ENCODE measurements at places on chromosomes 7 and 10.

GRCh38 chr7:42972699-42973500, 40.7 kb downstream of the MRPL32 start:
- peak; percentile 78 for DNase-seq

DNA sequence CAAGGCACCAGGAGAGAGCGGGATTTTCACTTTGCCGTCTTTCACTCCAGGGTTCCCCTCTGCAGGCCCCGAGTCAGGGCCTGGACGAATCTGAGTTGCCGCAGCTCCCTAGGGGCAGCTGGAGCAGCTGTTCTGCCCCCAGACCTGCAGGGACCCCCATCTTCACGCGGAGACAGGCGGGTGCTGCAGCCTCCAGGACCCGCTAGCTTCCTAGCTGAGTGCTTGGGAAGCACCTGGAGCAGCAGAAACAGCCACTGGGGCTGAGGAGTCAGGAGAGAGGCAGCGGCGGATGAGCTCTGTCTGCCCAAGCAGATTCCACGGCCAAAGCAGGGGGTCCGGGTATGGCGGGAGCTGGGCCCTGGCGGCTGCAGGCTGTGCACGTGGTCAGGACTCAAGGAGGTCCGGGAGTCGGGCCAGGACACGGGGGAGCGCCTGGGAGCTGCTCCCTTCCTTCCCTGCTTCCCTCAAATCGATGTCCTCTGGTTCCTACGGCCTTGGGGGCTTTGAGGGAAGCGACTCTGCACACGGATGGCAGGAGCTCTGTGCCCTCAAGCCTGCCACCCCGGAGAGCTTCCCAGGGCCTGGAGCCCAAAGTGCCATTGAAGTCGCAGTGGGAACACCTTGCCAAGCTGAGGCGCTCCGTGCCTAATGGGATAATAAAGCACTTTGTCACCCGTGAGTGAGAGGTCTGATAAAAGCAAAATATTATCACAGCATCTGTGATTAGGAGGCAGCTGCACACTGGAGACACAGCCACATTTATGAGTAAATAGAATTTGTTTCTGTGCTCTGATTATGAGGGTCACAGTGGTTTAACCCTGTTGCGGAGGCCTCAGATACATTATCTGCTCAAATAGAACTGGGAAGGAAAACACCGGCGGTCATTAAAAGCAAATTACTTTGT, 17.2 kb downstream of the MNX1 start:
- DNase-seq: no peak

GRCh38 chr10:30432622-30433305, 1.2 kb upstream of the MAP3K8 start:
- no peak for DNase-seq

GRCh38 chr7:108454674-108455550, 1.3 kb downstream of the NRCAM start:
- DNase-seq: peak; percentile 80

GRCh38 chr7:2501947-2502646, 17.5 kb upstream of the LFNG start:
- DNase-seq: no peak

- no peak for DNase-seq
Observed at GRCh38 chr7:81707196-81707595, 62.7 kb downstream of the HGF start.

- DNase-seq: no peak
Observed at GRCh38 chr7:148735967-148736366, 37.3 kb downstream of the CUL1 start.

GRCh38 chr7:112159351-112159750, 46.8 kb downstream of the DOCK4 start:
- DNase-seq: no peak

GRCh38 chr7:6367701-6368211, 80.0 kb downstream of the DAGLB start:
- no peak for DNase-seq

DNA sequence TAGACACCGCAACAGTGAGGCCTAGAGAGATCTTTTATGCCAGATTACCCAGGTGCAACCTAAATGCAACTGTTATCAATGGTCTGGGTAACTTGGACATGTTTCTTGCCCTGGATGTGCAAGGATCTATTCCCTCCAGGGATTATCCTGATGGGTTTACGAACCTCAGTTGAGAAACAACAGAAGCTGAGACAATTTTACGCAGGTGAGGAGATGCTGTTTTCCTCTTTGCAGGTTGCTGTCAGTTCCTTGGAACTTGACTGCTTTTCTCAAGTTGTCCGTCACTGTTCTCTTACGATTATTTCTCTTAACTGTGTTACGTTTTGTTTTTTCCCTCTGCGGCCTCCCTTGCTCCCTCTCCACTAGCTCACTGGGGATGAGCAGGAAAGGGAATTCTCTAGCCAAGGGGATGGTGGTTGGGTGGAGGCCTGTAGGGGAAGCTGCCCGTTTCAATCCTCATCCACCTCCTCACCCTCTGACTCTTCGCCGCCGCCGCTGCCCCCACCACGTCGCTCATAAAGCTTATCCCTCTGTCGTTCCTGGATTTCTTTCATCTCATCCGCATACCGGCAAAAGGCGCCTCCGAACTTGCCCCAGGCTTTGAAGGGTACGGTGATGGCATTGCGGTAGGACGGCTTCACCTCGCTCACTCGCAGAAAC, 1.2 kb downstream of the PURB start:
- no peak for DNase-seq

DNA sequence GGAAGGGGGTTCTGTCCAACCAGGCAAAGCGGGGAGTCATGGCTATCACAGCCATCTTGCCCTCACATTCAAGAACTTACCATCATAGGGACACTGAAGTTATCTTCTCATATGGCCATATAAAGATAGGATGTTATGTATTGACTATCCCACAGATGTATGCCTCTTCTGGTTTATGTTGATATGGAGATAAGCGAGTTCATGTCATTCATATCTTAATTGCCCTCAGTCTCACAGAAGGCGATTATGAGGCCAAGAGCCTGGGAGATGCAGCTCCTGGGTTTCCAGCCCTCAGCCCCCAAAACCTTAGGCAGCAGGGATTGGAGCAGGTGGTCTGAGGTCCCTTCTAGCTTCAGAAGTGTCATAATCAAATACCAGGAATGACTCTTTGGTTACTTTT, 8.5 kb upstream of the ANKRD61 start:
- no peak for DNase-seq

GRCh38 chr10:58023341-58024073, 244.2 kb downstream of the IPMK start:
- DNase-seq: peak; percentile 88

- no peak for DNase-seq
Observed at GRCh38 chr10:97911217-97911616, 61.6 kb downstream of the GOLGA7B start.

GRCh38 chr10:132496360-132497062, 41.1 kb upstream of the INPP5A start:
- no peak for DNase-seq

DNA sequence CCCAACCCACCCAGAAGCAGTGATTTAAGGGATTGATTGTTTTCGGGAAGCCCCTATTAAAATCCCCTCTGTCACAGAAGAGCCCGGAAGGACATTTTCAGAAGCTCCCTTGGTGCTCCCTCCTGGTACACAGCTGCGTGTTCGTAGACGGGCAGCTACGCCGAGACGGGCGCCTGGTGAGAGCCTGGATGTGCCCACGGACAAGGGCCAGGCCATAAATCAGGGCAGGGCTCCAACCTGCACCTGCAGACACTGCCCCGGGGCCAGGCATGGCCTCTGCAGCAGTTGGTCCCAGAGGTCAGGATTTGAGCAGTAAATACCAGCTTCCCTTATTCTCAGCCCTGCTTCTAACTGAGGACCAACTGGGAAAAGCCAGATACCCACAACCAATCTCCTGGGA, 106.8 kb downstream of the PAXIP1 start:
- DNase-seq: no peak

DNA sequence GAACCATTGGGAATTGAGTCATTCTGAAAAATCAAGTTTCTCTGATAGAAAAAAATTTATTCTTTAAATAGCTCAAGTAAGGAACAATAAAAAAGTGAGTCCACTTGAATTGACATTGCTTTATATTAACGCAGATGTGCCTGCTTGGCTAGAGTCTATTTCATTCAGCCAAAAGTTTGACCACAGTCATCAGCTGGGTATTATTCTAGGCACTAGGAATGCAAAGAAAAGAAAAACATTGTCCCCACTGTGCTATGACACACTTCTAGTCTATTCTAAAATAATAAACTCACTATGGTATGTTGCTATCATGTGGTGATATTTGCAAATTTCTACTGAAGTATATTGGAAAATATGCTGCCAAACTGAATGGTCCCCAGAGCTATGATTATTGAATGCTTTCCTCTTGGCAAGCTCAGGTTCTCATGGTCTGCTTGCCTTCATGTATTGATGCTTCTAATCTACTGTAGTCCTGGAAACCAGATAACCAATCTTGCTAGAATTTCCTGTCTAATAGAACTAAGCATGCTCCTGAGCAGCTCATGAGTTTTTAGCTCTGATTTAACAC, 8.3 kb downstream of the SFRP4 start:
- peak; percentile 87 for DNase-seq

GRCh38 chr10:5493691-5494090, 5.7 kb downstream of the CALML5 start:
- no peak for DNase-seq

DNA sequence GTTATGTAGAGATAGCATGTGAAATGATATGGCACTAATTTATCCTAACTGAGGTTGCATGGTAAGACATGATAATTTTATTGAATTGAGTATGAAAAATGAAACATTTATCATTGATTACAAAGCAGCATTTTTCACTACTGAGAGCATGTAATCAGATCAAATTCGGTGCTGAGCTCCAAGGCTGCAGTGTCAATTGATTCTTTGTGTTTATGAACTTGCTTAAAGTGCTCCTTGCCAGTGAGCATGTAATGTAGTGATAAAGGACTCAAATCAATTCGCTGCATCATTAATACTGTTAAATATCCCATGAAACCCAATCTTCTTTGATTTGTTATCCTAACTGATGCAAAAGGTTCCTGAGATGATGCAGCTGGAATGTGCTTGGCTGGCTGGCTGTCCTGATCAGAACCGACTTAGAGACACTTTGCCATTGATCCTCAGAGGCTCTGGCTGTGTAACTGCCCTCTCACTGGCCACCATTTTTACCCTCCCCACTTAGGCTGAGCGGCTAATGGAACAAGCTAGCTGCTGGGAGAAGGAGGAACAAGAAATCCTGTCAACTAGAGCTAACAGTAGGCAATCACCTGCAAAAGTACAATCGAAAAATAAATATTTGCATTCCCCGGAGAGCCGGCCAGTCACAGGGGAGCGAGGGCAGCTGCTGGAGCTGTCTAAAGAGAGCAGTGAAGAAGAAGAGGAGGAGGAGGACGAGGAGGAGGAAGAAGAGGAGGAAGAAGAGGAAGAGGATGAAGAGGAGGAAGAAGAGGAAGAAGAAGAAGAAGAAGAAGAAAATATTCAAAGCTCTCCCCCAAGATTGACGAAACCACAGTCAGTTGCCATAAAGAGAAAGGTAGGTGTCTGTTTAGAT, 89.8 kb upstream of the SAMD8 start:
- no peak for DNase-seq

- peak; percentile 90 for DNase-seq
Observed at GRCh38 chr10:45420453-45421192, 46.6 kb downstream of the ALOX5 start.

DNA sequence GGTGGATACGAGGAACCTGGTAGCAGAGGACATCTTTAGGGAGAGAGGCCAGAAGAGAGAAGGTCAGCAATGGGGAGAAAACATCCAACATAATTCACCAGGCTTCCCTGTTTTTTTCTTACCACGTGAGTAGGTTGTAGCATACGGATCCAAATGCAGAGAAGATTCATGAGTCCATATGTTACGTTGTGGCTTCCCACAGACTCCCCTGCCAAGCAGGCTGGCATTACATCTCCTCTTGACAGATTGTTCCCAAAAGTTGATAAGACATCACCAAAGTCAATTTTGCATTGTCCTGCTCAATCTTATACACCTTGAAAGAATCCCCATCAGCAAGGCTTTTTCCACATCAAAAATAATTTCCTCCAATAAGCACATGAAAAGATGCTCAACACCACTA, 39.7 kb downstream of the DRGX start:
- DNase-seq: no peak

Measured in astrocyte of the hippocampus (primary cell).